Lung (tissue), 17 donors: ENCODE measurements at places on chromosomes 5 and 9.
A peak's percentile ranks its signal among the peaks of the same experiment; 100 is the strongest.

GRCh38 chr5:132414634-132415378 lies 45.3 kb downstream of the SLC22A5 start:
- DNase-seq, result peak; percentile 71

GRCh38 chr9:134405527-134405926 lies 79.3 kb downstream of the RXRA start:
- no peak for DNase-seq

GRCh38 chr9:13615660-13616490 lies 336.4 kb upstream of the MPDZ start:
- DNase-seq, result peak; percentile 74

DNA sequence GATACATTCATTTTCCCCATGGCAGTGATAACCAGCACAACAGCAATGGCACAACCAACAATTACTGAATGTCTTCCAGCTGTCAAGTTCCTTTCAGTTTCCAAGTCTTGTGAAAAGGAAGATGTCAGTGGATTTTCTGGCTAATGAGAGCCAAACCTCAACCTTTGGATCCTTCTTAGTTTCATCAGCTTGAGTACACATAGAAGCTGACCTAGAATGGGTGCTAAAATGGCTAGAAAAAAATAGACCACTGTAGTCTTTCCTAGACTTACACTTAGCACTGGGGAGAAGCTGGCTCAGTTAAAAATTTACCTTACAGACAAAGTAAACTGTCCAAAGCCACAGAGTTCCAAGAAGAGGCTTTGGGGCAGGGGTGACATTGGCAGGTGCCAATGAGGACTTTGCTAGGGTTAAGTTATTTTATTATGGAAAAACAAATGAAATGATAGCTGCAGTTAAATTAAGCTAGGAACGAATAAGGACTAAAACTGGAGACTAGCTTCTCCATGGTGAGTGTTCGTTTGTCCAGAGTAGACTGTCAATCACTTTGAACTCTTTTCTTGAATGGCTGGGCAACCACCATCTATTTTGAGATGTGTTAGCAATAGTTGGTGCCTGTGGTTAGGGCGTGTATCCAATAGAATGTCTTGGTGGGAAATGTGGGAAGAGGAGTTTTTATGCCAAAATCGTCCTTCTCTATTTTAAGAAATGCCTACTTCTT lies 25.9 kb upstream of the TXN start:
- DNase-seq, result no peak

DNA sequence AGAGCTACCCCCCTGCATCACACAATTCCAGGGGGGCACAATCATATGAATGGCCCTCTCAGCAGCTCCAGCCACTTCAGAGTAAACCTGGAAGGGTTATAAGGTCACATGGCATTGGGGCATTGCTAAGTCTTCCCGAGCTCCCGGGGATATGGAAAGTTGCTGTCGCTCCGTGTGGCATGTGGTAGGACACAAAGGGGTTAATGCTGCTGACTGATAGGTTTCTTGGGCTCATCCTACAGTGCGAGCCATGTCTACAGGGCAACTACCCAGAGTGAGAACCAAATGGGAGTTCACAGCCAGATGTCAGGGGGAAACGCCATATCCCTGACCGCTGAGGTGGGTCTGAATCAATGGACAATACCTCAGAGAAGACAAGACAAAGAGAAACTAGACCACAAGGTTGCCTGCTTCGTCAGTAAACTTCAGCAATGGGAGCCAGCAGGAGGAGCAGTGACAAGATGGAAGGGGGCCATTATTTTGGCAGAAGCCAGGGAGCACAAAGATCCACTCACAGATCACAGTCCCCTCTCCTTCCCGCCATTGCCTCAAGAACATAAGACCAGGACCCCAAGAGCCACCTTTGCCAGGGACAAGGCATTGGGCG lies 52.4 kb upstream of the SHISAL2B start:
- no peak for DNase-seq

DNA sequence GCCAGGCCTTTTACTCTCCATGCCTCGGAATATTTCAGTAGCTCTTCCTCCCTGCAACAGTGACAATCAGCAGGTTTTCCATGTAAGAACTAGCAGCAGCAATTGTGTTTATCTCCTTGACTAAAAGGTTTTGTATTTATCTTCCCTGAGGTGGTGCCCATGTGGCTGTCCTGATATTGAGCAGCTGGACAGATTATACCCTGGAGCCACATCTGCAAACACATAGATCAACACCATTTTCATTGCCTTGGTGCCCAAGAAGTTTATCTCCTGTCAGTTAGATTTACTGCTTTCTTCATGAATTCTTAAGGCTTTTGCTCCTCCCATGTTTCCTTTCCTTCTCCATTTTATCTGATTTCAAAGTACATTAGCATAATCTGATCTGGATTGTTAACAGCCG lies 378.4 kb downstream of the SPATA31D1 start:
- DNase-seq, result no peak

- peak; percentile 65 for DNase-seq
Observed at GRCh38 chr5:148443998-148444397, 60.2 kb downstream of the FBXO38 start.

GRCh38 chr9:71552480-71552879 lies 215.8 kb downstream of the CEMIP2 start:
- peak; percentile 6 for DNase-seq

- DNase-seq, result no peak
Observed at GRCh38 chr5:9562141-9562540, 16.3 kb upstream of the SEMA5A start.

GRCh38 chr9:6910032-6910431 lies 152.3 kb downstream of the KDM4C start:
- DNase-seq, result peak; percentile 16

DNA sequence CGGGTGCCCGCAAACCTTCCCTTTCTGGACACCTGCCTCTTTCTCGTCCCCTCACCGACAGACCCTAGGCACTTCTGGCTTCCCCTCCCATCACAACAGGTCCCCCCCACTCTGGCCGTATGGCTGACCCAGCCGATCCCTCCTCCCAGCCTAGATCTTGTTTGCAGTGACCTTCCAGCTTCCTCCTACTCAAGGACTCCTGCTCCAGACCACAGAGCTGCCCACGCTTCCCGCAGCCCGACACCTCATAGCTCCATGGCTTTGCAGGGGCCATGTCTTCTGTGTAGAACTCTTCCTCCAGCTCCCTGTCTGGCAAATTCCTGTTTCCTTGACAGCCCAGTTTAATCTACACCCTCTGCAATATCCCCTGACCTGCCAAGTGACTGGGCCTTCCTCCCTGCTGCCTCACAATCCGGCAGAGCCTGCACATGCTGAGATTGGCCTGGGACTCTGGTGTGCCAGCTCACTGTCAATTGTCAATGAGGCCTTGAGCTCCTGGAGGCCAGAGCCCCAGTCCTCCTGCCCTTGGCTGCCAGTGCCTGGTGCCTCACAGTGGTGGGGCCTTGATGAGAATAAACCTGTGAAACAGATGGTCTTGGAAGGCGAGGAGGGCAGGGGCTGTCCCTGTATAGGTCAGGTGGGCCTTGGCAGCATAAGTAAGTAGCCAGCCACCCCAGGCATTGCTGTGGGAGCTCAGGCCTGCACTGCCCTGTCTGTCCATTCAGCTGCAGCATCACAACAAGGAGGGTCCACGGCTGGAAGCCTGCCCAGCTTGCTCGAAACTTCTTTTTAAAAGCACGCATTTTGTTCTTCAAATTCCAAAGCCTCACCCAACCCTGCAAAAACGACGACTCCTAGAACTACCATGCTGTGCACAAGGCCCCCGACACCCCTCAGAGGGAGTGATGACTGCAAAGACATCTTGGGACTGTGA lies 50.5 kb downstream of the GADD45G start:
- peak; percentile 61 for DNase-seq

DNA sequence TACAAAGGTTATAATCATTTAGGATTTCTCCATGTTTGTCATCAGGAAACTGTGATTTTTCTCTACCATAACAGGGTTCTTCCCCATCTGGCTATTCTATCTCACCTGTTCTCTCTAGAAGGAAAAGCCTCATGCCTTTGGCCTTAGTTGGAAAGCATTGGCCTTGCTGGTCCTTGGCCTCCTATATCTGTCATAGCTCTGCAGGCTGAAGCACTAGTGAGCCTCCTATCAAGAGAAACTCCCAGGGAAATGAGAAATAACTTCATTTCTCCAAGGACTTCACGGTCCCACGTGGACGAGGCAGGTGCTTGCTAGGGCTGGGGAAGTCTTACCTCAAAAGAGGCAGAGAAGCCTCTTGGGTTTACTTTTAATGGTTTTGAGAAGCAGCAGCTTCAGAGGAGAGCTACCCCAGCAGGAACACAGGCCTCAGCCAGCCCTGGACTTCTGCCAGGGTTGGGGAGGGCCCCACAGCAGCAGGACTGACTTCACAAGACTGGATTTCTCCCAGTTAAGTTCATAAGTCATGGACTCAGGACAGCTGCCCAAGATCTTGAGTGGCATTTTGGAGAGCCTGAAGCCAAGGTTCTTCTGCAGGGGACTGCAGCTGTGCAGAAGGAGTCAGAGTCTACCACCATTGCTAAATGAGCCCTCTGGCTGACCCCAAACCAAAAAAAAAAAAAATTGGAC lies 15.8 kb upstream of the PSAT1 start:
- peak; percentile 98 for DNase-seq

DNA sequence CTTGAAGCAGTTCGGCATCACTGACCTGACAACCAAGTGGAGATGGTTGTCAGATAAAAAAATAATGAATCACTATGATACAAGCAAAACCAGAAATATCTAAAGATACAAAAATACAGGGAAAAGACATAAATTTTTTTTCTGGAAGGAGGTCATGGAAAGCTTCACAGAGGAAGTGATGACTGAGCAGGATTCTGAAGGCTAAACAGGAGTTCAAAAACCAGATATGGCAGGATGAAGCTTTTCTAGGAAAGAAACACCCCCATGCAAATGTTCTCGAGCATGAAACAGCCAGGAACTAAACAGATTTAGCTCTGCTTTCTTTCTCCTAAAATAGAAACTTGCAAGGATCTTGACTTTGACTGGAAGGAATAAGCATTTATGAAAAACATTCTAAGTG lies 60.7 kb upstream of the IFNE start:
- no peak for DNase-seq

GRCh38 chr9:37534901-37535300 lies 41.3 kb downstream of the FBXO10 start:
- DNase-seq, result no peak

DNA sequence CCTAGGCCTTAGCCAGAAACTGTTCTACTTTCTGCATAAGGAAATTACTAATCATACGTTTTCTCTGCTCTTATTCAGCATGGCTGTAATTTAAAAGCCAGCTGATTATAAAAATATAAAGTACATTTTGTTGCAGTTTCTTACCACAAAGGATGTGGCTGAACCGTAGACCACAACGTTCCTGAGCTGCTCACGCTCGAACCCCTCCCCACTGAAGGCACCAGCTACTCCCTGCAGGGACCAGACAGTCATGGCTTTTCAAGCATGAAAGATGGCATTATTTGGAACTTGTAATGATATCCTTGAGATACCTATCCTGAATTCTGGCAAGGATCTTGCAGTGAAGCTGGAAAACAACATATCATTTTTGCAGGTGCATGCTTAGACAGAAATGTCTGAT lies 91.8 kb upstream of the DMRT1 start:
- no peak for DNase-seq

GRCh38 chr9:84668196-84669012 lies 1.1 kb upstream of the NTRK2 start:
- DNase-seq, result peak; percentile 75

GRCh38 chr9:84921175-84921574 lies 251.6 kb downstream of the NTRK2 start:
- DNase-seq, result peak; percentile 76

DNA sequence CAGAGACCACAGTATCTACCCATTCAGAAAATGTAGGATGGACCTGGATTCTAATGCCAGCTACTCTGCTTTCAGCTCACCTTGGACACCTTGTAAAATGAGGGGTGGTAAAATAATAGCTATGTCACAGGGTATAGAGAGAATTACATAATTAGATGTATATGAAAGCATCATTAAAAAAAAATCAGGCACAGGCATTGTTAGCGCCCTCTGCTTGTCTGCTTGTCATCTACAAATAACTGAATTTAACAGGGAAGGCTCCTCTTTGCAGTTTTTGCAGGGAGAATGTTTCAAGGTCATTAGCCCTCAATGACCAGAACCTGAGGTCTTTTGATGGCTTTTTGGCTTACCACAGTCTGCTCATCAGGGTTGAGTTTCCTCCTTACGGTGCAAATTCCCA lies 58.0 kb downstream of the GPR21 start:
- DNase-seq, result no peak

- no peak for DNase-seq
Observed at GRCh38 chr9:86322973-86323644, 31.1 kb downstream of the TUT7 start.

GRCh38 chr5:180157866-180158265 lies 51.1 kb downstream of the RASGEF1C start:
- no peak for DNase-seq

- DNase-seq, result no peak
Observed at GRCh38 chr9:3823842-3824475, 298.2 kb upstream of the RFX3 start.

DNA sequence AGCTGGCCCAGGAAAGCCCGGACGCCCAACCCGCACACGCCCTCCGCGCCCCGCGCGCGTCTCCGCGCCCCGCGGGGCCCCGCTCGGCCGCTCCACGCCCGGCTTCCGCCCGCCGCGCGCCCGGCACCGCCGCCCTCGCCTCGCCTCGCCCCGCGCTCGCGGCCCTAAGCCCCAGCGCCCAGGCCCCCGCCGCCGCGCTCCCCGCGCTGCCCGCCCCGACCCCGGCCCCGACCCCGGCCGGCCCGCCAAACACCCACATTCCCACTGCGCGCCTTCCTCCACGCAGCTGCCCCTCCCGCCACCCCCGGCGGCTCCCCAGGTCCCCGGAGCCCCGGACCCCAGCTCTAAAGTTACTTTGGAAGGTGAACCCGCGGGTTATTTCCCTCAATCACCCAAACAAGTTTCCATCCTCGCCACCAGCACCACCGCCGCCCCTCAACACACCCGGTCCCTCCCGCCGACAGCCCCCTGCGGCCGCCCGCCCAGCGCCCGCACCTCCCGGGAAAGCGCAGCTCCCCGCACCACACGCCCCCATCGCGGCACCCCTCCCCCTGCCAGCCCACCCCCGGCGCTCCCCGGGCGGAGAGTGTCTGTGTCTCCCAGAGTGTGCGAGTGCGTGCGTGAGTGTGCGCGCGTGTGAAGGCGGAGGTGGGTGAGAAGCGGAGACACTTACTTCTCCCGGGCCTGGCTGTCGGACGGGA lies 439 bp downstream of the SSBP2 start:
- DNase-seq, result no peak

DNA sequence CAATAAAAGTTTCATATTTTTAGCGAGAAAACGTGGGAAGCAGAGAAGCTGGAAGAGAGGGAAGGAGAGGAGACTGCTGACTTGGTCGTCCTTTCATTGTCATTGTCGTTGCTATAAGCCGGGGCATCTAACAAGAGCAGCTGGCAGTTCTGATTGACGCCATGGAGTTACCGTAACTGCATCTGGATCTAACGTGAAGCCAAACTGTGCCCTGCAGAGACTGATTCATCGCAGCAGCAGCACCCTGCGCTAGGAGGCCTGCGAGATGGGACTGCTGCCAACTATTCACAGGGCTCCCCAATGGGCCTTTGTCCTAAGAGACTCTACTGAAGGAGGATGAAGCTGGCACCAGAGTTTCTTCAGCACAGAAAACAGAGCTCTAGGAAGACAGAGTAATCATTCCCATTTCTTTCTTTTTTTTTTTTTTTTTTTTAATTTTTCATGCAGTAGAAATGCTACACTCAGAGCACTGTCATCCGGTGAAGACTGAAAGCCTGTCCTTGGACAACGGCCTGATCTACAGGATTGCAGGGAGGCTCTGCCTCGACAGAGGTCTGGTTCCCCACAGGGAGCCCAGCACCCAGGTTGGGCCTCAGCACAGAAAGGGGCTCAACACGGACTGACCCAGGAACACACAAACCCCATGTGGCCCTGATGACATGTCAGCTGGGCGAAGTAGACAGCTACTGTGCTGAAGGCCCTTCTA lies 47.8 kb downstream of the RETREG1 start:
- DNase-seq, result no peak

GRCh38 chr9:114382699-114383520 lies 4.9 kb downstream of the AKNA start:
- DNase-seq, result no peak
